Neural crest cell (in vitro differentiated cells): ENCODE measurements at places on chromosomes 7 and 10.

DNA sequence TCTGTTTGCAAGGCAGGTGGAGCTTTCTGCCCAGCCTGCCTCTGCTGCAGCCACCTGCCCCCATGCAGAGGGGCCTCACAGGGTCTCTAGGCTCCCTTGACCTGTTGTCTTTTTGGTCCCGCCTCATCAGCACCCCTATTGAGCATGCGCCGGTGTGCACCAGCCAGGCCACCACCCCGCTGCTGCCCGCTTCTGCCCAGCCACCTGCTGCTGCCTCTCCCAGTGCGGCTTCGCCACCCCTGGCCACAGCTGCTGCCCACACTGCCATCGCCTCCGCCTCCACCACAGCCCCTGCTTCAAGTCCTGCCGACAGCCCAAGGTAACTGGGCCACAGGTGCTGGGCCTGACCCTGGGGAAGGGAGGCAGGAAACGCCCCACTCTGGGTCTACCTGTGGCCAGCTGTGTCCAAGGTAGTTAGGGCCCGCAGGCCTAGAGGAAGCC is 38.1 kb downstream of the LDB3 start:
- no peaks in the 10 kb centered on the region for H3K36me3 ChIP-seq
- H3K4me1 ChIP-seq = peaks cover 7% of the 10 kb centered on the region
- no peak overlapping the region for H3K4me3 ChIP-seq
- H3K27ac ChIP-seq = no peak overlapping the region

- no peak overlapping the region for H3K27ac ChIP-seq
- H3K27me3 ChIP-seq = no peaks in the 10 kb centered on the region
- no peak overlapping the region for H3K4me3 ChIP-seq
- no peak for DNase-seq
Measured at GRCh38 chr7:16428672-16429071, 7.3 kb upstream of the CRPPA start.

DNA sequence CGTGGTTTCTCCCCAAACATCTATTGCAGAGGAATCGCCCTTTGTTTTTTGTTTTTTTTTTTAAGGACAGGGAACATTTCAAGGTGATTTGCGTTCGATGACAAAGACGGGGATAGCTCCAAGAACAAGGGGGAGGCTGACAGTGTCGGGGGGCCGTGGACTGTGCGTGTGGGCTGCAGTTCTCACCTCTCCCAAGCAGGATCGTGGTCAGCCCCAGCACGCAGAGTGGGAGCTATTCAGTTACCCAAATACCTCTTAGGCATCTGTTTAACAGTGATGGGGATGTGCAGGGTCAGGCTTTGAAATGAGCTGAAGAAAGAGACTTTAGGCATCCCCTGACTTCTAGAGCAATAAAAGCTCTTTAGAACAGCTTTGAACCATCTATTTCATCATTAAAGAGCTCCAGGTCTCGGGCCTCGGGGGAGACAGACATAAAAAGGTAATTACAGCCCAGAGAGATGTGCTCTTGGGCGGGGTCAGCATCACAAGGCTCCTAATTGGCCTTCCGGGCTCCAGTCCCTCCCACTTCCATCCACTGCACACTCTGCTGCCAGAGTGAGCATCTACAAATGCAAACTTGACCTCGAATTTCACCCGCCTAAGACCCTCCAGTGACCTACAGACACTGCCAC is 97.3 kb downstream of the MYL10 start:
- DNase-seq = no peak
- H3K4me3 ChIP-seq = no peak overlapping the region
- peaks cover 25% of the 10 kb centered on the region for H3K4me1 ChIP-seq
- H3K36me3 ChIP-seq = no peaks in the 10 kb centered on the region
- peak overlapping the region; percentile 67 for H3K27ac ChIP-seq
- H3K27me3 ChIP-seq = no peaks in the 10 kb centered on the region

- no peaks in the 10 kb centered on the region for H3K4me1 ChIP-seq
- H3K4me3 ChIP-seq = no peak overlapping the region
- no peaks in the 10 kb centered on the region for H3K27me3 ChIP-seq
- peaks cover 9% of the 10 kb centered on the region for H3K36me3 ChIP-seq
- H3K27ac ChIP-seq = no peak overlapping the region
Measured at GRCh38 chr10:27207350-27207749, 33.2 kb downstream of the ACBD5 start.

- no peak for DNase-seq
- H3K27me3 ChIP-seq = peaks cover 41% of the 10 kb centered on the region
- H3K36me3 ChIP-seq = no peaks in the 10 kb centered on the region
- H3K27ac ChIP-seq = no peak overlapping the region
- H3K4me3 ChIP-seq = no peak overlapping the region
Measured at GRCh38 chr7:128206747-128207500, 34.2 kb upstream of the LEP start.

DNA sequence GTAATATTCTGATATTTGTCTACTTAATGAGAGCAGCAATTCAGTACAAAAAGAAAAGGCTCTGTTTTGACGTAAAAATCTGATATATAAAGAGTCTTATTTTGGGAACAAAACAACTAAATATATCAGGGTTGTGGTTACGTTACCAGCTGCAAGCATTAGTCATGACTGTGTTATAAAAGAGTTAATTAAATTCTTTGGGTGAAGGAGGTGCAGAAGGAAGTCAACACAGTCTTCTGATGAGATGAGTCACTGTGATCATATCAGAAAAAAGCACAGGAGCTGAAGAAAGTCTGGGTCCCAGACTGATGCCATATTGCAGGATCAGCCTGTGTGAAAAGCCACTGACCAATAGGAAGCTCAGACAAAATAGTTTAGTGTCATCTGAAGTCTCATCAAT is 234.3 kb upstream of the TEX47 start:
- H3K4me3 ChIP-seq = no peak overlapping the region
- no peaks in the 10 kb centered on the region for H3K4me1 ChIP-seq
- no peak overlapping the region for H3K27ac ChIP-seq
- H3K27me3 ChIP-seq = no peaks in the 10 kb centered on the region
- H3K36me3 ChIP-seq = no peaks in the 10 kb centered on the region
- no peak for DNase-seq

DNA sequence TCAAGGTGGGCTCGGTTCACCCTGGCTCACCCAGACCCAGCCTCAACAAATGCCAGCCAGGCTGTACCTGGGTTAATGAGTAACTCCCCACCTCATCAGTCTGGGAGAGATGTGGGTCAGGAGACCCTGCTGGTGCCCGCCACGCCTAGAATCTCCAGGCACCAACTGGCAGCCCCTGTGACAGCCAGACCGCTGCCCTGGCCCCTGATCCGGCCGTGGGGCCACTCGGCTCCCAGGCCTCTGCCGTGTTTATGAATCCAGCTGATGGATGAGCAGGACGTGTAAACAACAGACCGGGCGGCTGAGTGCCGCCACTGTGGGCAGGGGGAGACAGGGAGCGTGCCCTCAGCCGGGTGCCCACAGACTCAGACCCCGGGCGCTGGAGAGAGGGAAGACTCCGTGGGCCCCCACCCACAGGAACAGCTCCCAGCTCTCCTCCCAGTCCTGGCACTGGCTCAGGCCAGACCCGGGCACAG is 34.0 kb upstream of the PDGFA start:
- H3K36me3 ChIP-seq = no peaks in the 10 kb centered on the region
- no peak overlapping the region for H3K27ac ChIP-seq
- no peaks in the 10 kb centered on the region for H3K4me1 ChIP-seq
- H3K4me3 ChIP-seq = no peak overlapping the region
- no peak for DNase-seq

- H3K4me3 ChIP-seq = no peak overlapping the region
- no peaks in the 10 kb centered on the region for H3K4me1 ChIP-seq
- H3K27me3 ChIP-seq = no peaks in the 10 kb centered on the region
- H3K27ac ChIP-seq = no peak overlapping the region
- DNase-seq = no peak
- H3K36me3 ChIP-seq = no peaks in the 10 kb centered on the region
Measured at GRCh38 chr7:16847381-16847860, 34.4 kb downstream of the AGR3 start.

DNA sequence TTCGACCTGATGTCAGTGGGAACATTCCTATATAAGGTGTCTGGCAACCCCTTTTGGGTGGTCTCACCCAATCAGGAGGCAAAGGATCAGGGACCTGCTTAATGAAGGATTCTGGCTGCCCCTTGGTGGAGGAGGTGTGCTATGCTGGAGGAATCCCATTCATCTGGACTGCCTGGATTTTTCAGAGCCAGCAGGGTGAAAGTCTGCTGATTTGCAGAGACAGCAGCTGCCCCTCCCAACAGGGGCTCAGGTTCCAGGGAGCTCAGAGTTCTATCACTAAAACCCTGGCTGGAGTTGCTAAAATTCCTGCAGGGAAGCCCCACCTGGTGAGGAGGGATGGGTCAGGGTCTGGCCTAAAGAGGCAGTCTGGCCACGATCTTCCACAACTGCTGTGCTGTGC is 398.5 kb upstream of the CNTNAP2 start:
- no peaks in the 10 kb centered on the region for H3K4me1 ChIP-seq
- no peak for DNase-seq
- no peak overlapping the region for H3K4me3 ChIP-seq
- no peaks in the 10 kb centered on the region for H3K27me3 ChIP-seq
- H3K27ac ChIP-seq = no peak overlapping the region

GRCh38 chr7:55561690-55562089 is 10.6 kb downstream of the VOPP1 start:
- H3K36me3 ChIP-seq = no peaks in the 10 kb centered on the region
- peaks cover 34% of the 10 kb centered on the region for H3K4me1 ChIP-seq
- H3K4me3 ChIP-seq = no peak overlapping the region
- no peaks in the 10 kb centered on the region for H3K27me3 ChIP-seq
